Stimulated activated CD4-positive, alpha-beta T cell treated with anti-CD3 and anti-CD28 coated beads, Interleukin-15, amount 100 ng/mL, for 1 hour (primary cell): ENCODE measurements at places on chromosomes 6 and 20.

DNA sequence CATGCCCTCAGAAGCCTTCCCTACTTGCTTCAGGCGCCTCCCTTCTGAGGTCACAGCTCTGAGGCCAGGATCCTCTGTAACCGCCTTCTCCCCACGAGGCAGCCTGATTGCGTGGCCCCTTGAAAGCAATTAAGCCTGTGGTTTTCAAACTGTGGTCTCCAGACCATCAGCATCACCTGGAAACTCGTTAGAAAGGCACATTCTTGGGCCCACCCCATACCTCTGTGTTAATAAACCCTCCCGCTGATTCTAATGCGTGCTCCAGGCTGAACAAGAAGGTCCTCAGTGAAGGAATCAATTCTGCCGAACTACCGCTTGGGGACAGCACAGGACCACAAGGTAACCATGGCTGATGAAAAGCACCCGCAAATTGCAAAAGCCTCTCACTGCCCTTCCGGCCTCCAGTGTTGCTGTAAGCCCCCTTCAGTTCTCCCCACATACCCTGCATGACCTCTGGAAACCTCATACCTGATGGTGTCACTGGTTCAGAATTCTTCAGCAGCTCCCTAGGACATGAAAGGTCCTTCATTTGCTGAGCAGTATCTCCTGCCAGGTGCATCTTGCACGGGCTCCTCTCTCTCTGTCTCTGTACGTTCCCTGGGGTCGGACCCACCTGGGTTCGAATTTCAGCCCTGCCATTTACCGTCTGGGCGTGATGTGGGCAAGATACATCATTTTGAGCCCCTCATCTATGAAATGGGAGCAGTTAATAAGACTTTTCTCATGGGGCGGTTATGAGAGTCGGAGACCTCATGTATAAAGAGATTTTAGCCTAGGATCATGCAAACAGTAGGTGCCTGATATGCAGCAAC is 93.3 kb upstream of the RNF24 start:
- peak; percentile 28 for DNase-seq

GRCh38 chr6:89985751-89986493 is 91.7 kb downstream of the GJA10 start:
- no peak for DNase-seq

DNA sequence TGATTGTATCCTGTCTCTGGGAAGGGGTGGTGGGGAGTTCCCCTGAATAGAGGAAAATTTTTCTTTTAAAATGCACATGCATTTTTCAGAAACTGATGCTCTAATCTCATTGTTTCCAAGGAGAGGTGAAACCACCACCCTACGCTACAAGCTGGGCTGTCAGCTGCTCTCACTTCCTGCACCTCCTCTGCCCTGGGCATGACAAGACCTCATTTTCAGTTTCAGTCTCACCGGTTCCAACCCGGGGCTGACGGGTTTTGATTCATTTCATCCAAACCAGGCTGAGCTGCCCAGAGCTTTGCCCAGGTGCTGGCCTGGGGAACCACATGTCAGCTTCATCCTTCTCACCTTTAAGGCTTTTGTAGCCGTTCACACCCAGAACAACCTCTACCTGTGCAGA is 99.7 kb downstream of the EYA2 start:
- peak; percentile 19 for DNase-seq

DNA sequence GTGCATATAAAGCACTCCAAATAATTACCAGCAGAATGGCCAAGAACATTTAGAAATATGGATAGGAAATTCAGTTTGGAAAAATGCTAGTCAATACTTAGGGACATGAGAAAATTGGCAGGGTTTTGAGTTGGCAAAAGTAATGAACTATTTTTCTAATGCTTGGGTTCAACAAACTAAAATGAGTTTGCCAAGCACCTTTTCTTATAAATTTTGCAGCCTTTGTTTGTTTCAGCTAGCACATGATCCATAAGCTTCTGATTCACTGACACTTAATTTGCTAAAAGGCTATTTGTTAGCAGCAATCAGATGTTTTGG is 324.8 kb downstream of the QKI start:
- DNase-seq: no peak

DNA sequence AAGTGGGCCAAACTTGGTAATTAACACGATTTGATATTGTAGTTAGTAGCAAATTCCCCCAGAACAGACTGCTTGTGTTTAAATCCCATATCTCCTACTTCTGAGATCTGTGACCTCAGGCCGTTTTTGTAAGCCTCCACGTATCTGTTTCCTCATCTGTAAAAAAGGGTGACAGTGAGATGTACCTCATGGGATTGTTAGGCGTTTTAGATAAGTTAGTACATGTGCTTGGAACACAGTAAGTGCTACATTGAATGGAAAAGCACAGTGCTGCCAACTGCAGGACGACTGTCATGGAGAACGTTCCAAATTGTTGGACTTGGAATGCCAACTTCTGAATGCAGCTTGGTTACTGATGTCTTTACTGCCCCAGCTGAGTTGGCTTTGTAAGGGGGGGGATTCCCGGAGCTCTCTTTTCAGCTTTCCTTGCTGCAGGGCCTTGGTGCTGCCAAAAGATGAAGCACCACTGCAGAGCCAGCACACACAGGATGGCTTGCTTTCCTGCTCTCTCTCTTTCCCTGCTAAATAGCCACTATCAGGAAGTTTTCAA is 108.6 kb downstream of the OPN5 start:
- DNase-seq: no peak

DNA sequence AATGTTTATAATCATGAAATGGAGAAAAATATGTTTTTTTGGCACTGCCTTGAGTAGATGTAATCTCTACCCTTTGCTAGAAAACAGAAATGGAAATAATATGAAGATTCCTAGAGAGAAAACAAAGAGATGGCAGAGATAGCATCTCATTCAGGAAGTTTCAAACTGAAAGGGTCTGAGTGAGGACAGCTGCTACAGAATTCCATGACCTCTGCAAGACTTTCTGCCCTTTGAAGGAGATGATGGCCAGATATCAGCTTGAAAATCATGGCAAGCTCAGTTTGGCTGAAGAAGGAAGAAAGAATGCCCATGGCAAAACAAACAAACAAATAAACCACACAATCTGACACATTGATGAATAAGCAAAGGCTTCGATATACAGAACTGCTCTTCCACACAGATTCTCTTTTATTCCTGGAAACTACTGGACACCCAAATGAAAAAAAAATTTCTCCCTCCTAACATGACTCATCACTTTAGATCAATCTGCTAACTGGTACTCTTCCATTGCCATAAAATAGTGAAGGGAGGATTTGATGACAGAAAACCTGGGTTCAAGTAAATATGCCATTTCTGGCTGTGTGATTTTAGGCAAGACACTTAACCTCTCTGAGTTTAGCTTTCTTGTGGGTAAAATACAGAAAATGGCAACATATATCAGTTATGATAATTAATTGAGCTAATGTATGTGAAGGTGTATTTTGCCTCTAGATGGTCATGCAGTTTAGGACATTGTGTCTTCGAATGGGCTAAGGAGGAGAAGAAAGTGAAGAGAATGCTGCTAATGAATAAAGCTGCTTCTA is 105.9 kb upstream of the SPACA1 start:
- DNase-seq: no peak

DNA sequence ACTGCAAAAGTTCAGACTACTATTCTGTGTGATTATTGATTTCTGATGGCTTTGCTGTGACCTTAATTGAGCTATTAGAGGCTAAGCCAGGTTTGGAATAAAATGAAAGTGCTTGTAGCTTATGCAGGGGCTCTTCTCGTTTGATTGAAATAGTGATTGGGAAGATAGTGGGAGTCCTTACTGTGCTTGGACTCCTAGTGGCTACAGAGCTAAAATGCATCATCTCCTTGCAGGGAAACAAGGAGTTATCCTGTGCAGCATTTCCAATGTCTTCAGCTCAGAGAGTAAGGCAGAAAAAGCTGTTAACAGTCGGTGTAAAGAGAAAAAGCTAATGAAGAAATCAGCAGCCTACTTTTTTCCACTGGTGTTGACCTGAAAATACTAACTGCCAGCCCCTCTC is 173.5 kb downstream of the SLC35F1 start:
- DNase-seq: no peak

- DNase-seq: no peak
Observed at GRCh38 chr6:782141-782540, 89.2 kb upstream of the EXOC2 start.

GRCh38 chr6:119158057-119158848 is 79.8 kb upstream of the FAM184A start:
- no peak for DNase-seq

DNA sequence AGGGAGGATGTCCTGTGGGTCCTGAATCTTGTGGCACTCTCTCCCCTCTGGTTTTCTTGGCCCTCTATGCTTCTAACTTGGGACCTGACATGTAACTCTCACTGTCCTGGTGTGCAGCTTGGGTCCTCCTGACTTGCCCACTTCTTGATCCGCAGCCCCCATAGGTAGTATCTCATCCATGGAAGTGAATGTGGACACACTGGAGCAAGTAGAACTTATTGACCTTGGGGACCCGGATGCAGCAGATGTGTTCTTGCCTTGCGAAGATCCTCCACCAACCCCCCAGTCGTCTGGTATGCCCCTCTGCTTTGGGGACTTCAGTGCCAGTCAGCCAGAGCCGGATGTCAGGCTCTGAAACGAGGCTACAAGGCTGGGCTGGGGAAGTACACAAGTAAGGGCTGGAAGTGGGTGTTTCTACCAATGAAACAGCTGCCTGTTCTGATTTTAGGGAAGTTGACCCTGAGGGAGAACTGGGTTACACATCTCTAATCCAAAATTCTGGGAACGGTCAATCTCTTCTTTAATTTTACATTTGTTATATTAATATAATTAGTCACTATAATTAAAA is 641 bp downstream of the DBNDD2 start:
- DNase-seq: no peak

GRCh38 chr6:11542863-11543262 is 5.3 kb downstream of the TMEM170B start:
- DNase-seq: no peak

DNA sequence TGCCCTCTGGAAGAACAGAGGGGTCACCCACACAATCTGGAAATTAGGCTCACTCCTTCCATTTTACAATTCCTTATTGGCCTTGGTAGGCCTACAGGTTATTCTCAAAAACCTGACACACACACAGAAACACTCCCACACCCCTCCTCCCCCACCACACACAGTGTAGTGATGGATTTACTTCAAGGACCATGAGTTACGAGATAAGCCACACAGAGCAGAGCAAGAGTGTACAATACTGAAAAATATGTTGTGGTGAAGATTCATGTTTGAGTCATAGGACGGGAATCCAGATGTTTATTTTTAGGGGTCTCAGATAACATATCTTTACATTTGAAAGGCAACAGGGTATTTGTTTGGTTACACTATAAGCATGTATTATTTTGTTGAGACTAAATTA is 291.9 kb downstream of the PLCB1 start:
- no peak for DNase-seq

GRCh38 chr6:40672087-40672486 is 84.9 kb upstream of the LRFN2 start:
- DNase-seq: no peak

DNA sequence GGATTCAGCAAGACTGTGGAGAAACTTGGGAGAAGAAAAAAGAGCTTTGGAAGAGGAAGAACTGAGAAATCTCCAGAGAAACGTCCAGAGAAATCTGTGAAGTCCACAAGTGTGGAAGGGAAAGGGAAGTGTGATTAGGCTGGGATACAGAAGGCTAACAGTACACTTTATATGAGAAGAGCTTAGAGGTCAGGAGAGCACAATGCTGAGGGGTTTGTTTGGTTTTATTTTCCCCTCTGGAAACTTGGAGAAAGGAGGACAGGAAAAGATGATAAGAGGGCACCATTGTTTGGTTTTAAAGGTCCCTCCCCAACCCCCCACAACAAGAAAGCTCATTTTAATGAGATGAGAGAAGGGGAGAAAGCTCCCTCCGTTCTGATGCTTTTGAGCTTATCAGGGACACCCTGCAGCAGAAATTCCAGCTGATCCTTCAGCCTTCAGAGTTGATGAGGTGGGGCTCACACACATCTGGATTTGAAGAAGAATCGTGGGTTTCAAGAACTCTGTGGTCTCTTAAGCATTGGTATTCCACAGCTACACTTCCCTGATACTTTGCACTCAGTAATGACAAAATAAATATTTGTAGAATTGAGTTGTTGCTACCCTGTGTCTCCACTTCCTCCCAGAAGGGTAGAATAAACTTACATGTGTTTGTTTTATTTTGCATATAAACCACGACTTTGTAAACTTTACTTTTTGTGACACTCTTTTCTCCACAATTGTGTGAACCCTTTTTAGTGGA is 1.9 kb downstream of the NT5E start:
- no peak for DNase-seq

DNA sequence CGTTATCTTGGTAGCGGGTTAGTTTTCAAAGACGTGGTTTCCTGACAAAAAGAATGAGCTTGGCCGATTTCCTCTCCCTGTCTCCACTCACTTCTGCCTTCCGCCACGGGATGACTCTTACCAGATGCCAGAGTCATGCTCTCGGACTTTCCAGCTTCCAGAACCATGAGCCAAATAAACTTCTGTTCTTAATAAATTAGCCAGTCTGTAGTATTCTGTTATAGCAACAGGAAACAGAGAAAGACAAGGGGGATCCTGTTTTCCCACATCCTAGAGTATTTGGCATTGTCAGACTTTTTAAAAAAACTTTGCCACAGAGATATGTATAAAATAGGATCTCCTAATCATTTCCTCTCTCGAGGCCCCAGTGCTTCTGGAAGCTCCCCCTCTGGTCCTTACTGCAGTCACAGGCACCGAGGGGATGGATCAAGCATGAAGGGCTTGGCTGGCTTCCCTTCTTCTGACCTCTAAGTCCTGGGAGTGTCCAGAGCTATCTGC is 84.9 kb upstream of the NAA20 start:
- DNase-seq: no peak

- DNase-seq: no peak
Observed at GRCh38 chr20:48772183-48772976, 55.4 kb downstream of the PREX1 start.

DNA sequence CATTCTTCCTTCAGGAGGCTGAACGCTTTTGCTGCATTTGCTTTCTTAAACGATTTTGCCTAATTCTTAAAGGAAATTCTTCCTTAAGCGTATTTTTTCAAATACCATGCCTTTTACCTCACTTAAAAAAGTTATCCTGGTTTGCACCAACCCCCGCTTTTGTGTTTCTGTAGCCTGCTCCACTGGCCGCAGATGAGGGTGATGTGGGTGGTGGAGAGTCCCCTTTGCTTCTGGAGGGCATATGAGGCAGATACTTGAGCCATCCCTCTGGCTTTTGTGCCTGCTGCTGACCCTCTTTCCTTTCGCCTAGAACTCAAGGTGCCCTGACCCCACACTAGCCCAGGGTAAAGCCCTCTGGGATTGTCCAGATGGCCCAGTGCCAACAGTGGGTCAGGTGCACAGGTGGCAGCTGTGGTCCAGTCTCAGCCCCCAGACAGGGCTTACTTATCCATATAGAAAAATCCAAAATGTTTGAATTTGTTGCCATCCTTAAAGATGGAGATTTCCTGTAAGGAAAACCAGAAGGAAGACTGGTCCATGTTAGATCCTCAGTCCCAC is 43.9 kb downstream of the SPATA2 start:
- DNase-seq: no peak

- DNase-seq: no peak
Observed at GRCh38 chr6:102895683-102896082, 1502.2 kb downstream of the GRIK2 start.

DNA sequence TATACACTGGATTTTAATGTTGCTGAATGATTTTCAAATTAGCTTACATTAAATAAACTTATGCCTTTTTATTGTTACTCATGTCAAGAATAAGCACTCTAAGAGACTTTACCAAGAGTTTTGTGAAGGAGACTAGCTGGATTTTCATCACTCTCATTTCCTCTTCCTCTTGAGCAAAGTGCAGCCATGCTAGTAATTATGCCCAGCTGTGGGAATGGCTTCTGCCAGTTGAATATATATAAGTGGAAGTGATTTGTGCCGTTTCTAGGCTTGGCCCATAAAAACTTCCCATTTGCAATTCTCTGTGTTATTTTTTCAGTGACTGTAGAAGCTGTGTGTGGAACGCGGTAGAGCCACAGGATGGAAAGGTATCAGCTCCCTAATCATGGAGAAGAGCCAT is 255.8 kb downstream of the HDGFL1 start:
- DNase-seq: no peak
